Subcutaneous adipose tissue (tissue), 4 donors: ENCODE measurements at places on chromosomes 3 and 15. TPM values are rescaled to one million over a fixed set of nuclear protein-coding genes. Genes with fewer than 3 reads are reported as not detected.

The INKA1 gene
- total RNA-seq, result 4.8 TPM

The SUCNR1 gene
- total RNA-seq, result 3.5 TPM

The EID1 gene
- 140 TPM for total RNA-seq

The APEH gene
- total RNA-seq, result 65.6 TPM

The DHX36 gene
- 70.5 TPM for total RNA-seq

The CPNE9 gene
- not detected for total RNA-seq

The CHDH gene
- total RNA-seq, result 0.19 TPM

The CCDC66 gene
- 34.5 TPM for total RNA-seq

The BLM gene
- 5.3 TPM for total RNA-seq

The ROBO2 gene
- 0.16 TPM for total RNA-seq

The CPLX3 gene
- not detected for total RNA-seq

The KLHL6 gene
- 18.7 TPM for total RNA-seq

The AGBL1 gene
- not detected for total RNA-seq

The HTR3E gene
- not detected for total RNA-seq
